GM23248 (cell line): ENCODE measurements at places on chromosomes 13 and 19.

- no peak for DNase-seq
Measured at GRCh38 chr13:112741835-112742570, 52.2 kb downstream of the ATP11A start.

DNA sequence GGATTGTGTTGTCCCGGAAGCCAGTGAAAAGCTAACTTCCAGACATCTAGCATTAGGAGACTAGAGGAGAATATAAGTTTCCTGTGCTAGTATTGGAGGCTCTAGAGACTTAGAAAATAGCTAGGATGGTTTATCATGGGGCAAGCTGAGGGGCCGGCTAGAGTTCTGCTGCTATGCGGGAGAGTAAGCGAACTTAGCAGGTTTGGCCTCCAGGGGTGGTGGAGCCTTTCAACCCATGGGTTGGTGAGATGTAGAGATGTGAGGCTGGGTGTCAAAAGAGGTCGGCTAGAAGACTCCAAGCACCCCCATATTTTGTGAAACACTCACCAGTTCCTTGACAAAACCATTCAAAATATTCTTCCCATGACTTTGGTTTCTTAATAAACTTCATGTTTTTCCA is 4.4 kb downstream of the SULT2A1 start:
- DNase-seq = no peak

DNA sequence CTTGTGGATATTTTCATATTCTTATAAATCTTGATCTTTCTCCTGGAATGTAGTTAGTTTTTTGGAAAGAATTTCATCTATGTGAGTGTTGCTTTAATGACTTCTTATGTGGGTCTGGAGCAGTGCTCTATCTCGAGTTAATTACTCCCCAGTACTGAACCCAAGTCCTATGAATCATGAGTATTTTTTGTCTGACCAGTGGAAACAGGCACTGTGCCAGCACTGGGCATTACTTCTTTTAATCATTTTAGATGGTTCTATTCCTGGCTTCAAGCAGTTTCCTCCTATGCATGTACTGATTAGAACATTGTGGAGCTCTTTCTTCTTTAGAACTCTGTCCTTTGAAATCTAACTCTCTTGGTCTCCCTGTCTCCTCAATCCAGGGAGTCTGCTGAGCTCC is 466.3 kb downstream of the PCDH17 start:
- no peak for DNase-seq

DNA sequence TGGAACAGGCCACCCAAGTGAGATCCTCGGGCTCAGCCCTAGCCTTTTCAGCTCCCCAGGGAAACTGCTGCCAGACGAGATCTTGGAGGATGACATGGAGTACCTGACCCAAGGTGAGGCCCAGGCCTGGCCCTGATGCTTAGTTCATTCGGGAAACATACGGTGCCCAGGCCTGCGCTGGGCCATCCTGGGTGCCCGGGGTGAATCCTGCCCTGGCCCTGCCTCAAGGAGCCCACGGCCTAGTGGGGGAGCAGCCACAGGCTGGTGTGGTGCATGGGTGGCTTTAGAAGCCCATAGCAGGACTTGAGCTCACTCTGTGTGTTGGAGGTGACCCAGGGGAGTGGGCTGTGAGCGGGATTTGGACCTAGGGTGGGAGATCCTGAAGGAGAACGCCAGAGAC is 10.1 kb downstream of the SIX5 start:
- no peak for DNase-seq

GRCh38 chr13:110306960-110307766 is at the start of the genes COL4A1 and COL4A2:
Gene COL4A1 (minus strand): TSS chr13:110307157. CDS start chr13:110307027, 130 bp downstream.
Gene COL4A2 (plus strand): TSS chr13:110307284. CDS start chr13:110307904, 620 bp downstream.
- peak; percentile 79 for DNase-seq

DNA sequence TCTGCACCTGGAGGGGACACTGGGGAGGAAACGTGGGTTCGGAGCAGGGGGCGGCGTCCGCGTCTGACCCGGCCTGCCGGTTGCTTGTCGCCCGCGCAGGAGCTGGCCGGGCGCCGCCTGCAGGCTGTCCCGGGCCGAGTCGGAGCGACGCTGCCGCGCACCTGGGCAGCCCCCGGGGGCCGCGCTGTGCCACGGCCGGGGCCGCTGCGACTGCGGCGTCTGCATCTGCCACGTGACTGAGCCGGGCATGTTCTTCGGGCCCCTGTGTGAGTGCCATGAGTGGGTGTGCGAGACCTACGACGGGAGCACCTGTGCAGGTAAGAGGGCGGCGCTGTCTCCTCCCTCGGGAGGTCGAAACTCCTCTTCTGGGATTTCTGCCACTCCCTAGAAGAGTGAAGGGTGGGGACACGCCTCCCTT is 1.3 kb downstream of the ITGBL1 start:
- peak; percentile 66 for DNase-seq

- peak; percentile 66 for DNase-seq
Measured at GRCh38 chr19:34556488-34556887, 74.9 kb downstream of the WTIP start.
